ENCODE measurements at places on chromosomes 4 and X. TPM values are rescaled to one million over a fixed set of nuclear protein-coding genes. Genes with fewer than 3 reads are reported as not detected.

RAP1GDS1 gene
- total RNA-seq, result 10.5 TPM

AVPR2 gene
- 4.1 TPM for total RNA-seq

TRO gene
- 1.6 TPM for total RNA-seq

EPHA5 gene
- 0.13 TPM for total RNA-seq

BEND4 gene
- total RNA-seq, result 0.05 TPM

- DNase-seq, result no peak
Observed at GRCh38 chr4:87941537-87942392, 33.7 kb upstream of the SPP1 start.

GRCh38 chrX:7586126-7586525 is 256.8 kb upstream of the VCX start:
- no peak for DNase-seq

DNA sequence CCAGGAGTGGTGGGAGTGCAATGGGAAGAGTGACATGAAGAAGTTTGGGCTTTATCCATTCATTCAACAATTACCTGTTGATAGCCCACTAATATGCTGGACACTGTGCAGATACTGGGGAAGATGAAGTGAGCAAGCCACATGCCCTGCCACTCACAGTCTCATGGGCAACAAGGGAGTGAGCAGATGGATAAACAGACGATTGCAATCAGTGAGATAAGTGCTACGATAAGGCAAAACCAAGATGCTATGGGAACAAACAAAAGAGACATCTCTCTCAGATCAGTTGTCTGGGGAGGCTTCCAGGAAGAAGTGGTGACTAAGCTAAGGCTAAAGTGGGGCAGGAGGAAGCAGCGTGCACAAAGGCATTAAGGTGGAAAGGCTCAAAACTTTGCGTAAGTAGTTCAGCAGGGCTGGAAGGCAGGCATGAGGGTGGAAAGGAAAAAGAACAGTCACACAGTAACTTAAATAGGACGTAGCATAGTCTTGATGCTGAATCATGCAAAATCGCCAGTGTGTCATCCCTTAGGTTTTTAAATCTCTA is 31.7 kb downstream of the GAB3 start:
- DNase-seq, result no peak

DNA sequence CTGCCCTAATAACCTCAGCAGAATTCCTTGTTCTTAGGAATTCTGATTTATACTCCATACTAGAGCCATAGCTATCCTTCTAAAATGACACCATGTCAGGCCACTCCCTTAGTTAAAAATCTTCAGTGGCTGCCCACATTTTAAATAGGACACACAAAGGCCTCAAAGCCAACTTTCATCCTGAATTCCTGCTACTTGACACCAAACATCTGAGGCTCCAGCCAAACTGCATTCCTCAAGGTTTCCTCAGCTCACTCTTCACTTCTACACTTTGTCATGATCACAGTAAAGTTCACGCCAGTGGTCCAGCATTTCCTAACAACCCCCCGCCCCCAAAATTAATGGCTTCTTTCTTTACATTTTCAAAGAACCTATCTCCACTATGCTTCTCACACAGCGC is 124.3 kb downstream of the ADGRA3 start:
- DNase-seq, result no peak

GRCh38 chrX:23864742-23865326 is 42.9 kb downstream of the APOO start:
- no peak for DNase-seq

- no peak for DNase-seq
Observed at GRCh38 chrX:32397562-32398216, 813.7 kb downstream of the DMD start.

DNA sequence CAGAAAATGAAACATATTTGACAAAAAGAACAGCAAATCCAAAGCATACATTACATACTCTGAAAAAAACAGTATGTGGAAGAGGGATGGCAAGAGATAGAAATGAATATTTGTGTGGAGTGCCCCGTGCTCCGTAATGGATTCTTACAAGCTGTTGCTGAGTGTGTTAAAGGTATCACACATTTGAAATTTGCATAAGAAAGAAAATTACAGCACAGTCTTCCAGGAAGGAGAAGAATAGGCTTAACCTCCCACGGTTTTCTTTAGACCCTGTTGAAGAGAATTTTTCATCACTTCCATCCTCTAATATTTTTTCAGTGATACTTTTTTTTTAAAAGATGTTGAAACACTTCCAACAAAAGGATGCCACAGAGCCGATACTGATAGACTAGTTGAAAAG is 1489.4 kb downstream of the RAPGEF2 start:
- DNase-seq, result no peak

- no peak for DNase-seq
Observed at GRCh38 chr4:54683616-54684346, 26.0 kb downstream of the KIT start.

DNA sequence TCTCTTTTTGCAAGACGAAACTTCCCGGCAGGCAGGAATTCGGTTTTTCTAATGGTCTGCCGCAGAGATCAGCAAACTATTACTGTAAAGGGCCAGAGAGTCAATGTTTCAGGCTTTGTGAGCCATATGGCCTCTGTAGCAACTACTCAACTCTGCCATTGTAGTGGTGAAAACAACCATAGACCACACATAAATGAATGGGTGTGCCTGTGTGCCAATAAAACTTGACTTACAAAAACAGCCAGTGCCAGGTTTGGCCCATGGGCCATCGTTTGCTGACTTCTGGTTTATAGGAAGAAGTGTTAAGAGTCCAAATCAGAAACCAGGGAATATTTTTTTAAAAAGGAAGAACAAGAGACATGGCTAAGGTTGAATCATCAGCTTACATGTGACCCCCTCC is 163.0 kb downstream of the SH3KBP1 start:
- no peak for DNase-seq

- no peak for DNase-seq
Observed at GRCh38 chr4:33073811-33074210, 2353.6 kb downstream of the PCDH7 start.

- peak; percentile 60 for DNase-seq
Observed at GRCh38 chrX:101485212-101485949, at the start of gene ARMCX4. ARMCX4 (plus strand) TSS chrX:101485456; CDS start chrX:101488590, 3,134 bp downstream.
